ENCODE measurements at places on chromosomes 6 and 20.

DNA sequence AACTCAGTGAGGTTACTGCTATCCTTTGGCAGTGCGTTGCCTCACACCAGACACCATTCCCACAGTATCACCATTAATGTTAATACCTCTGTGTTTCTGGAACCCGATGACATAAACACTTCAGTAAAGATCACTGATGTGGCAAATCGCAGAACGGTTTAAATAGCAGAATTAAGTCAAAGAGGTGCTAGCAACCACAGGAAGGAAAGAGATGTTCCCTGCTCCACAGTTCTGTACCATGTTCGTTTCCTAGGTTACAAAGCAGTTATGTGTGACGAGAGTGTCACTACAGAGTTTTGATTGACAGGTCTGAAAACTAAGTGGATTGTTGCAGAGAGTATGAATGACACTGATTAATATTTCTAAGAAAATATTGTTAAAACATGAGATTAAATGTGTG is 272.3 kb downstream of the KHDRBS2 start:
- no peak for DNase-seq

GRCh38 chr6:56787209-56787608 is 144.5 kb upstream of the DST start:
- DNase-seq = no peak

GRCh38 chr6:21747441-21747840 is 153.9 kb downstream of the SOX4 start:
- DNase-seq = no peak

DNA sequence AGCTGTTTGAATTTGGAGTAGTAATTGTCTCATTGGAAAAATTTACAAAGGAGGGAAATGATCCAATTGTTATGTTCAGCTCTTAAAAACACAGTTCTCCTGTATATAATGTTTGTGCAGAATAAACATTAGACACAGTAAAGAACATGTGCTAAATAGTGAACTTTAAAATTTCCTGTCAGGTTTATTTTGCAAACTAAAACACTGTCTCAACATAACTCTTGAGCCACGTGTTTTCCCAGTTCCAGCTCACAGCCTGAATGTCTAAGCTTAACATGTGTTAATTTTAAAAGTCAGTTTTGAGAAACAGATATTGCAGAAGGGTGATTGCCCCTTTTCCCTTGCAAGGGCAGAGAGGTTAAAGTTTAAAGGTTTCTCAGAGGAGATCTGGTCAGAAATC is 20.6 kb downstream of the EPHA7 start:
- DNase-seq = no peak

DNA sequence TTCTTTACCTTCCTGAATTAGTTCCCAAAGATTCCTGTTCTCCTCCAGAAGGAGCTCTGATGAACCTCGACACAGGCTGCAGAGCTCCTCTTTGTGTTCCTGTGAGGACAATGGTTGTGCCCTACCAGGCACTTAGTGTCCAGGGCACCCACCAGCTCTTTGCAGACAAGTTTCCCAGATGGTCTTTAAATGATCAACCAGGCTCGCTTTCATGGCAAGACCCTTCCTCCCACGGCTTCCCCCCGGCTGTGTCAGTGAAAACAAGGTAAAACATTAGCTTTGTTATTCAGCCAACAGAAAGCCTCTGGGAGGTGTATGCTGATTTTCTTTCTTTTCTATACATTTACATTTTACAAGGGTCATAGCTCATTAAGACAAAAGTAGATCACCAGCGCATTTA is 32.3 kb upstream of the CNKSR3 start:
- peak; percentile 80 for DNase-seq

- DNase-seq = no peak
These were observed 55.4 kb upstream of the MOXD1 start for GRCh38 chr6:132456700-132457143.

DNA sequence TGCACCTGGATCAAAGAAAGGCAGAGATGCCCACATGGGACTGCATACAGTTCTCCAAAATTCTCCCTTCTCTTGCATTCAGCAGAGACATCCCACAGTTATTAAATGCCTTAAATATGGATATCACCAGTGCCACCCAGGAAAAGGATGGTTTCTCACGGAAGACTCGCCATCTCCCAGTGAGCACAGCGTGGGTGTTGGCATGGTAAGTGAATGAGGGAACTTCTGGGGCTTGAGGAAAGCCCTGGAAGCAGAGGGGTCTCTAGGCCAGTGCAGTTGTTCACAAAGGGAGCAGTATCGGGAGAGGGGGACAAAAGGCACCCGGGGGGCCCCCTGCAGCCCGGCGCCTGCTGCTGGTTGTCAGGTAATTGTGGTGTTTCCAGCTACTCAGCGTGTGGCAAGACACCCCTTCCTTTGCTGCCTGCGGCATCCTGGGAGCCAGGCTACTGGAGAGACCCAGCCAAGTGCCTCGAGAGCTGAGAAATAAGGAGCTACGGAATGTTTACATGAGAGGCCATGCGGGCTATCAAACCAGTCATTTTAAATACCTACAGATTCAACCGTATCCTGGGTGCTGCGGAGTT is 125.4 kb downstream of the PXDC1 start:
- DNase-seq = no peak

- no peak for DNase-seq
These were observed 6.0 kb upstream of the AGPAT4 start for GRCh38 chr6:161279677-161280415.

- no peak for DNase-seq
These were observed 1.3 kb downstream of the CCN5 start for GRCh38 chr20:44716309-44717106.

- DNase-seq = no peak
These were observed 8.0 kb upstream of the UBE2J1 start for GRCh38 chr6:89360415-89360999.

- no peak for DNase-seq
These were observed 18.2 kb downstream of the SCGN start for GRCh38 chr6:25670208-25670607.

DNA sequence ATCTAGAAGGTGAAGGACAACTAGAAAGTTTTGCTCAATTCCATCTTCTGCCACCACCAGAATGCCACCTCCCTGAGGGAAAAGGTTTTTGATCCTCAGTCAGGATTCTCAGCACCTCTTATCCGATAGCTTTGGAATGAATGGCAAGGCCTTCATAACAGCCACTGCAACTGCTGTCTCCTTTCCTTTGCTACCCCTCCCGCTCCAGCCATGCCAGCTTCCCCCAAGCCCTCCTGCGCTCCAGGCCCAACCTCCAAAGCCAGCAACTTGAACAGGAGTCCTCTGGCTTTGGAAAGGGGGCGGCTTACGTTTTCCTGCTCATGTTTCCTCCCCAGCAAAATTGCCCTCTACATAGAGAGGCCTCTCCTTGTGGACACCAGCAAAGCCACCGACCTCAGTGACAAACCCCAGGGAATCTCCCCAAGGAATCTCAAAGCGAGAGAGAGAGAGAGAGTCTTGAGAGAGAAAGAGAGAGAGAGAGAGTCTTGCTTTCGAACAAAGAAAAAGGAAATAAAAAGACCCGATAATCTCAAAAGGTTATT is 420 bp upstream of the BTN2A1 start:
- peak; percentile 39 for DNase-seq

DNA sequence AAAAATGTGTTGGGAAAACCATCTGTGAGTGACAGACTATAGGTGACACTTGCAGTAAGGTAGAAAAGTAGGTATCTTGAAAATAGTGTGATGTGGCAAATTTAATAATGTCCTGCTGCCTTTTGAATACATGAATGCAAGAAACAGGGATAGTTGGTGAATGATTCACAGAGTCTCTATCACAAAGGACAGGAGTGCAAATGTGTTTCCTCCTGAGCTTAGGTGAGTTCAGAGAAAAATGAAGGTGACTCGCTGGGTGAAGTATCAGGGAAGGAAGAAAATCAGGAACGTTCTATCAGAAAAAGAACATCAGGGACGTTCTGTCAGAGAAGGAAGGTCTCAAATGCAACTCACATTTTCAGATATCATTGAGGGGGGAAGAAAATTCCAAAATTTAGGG is 557.8 kb upstream of the SLC35B3 start:
- DNase-seq = no peak

DNA sequence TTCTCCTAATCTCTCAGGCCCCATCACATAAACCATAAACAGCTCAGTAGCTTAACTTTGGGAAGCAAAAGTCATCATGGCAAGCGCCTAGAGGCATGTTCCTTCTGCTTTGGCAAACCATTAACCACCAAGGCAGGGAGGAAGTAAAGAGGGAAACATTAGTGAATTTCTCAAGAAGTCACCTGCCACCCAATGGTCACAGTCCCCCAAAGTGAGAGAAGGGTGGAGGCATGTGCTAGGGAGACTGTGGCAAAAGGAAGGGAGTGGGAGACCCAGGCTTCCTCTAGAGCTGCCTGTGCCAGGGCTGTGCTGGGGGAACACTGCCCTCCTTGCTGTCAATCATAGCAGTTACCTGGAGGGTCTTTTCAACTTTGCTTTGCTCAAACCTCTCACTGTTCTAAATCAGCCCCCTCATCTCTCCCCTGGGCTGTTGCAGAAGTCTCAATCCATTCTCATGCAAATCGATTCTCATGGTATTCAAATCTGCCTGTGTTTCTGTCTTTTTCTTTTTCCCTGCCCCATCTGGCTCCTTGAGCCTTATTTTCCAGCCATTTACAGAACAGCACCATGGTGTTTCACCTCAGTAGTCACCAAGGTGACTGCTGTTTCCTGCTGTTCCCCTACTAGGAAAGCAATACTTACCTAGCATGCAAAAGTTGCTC is 1.8 kb upstream of the RNF24 start:
- no peak for DNase-seq

GRCh38 chr6:90436403-90436802 is 139.8 kb upstream of the BACH2 start:
- DNase-seq = no peak

DNA sequence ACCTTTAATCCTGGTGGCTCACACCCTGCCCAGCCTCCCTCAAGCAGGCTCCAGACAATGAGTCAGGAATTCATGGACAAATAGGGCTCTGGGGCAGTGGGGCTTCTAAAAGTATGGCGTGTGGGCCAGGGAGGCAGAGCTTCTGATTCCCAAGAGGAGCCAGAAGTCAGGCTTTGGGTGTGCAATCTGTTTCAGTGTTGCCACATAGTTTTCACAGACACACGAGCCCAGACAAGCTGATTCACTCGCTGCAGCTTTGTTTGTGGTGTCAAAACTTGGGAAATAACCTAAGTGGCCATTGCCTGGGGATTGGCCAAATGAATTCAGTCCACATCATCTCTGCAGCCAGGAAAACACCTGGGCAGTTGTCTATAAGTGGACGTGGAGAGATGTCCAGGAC is 9.2 kb downstream of the PEDS1 start:
- no peak for DNase-seq

GRCh38 chr6:167505782-167506181 is 180.9 kb downstream of the TTLL2 start:
- DNase-seq = no peak

DNA sequence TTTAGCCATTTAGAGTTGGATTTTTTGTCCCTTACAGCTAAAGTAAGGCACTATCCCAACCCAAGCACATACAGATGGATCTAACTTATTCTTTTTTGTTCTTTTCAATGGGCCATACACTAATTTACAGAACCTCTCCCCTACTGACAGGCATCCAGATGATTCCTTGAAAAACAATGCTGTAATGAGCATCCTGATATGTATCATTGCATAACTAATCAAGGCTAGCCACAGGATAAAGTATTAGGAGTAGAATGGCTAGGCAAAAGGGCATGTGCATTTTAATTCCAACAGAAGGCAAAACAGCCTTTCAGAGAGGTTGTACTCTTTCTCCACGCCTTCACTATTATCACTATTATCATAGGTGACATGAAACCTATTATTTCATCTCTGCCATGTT is 54.1 kb downstream of the ELOVL5 start:
- no peak for DNase-seq

- no peak for DNase-seq
These were observed 6.5 kb downstream of the GSS start for GRCh38 chr20:34949120-34949519.

DNA sequence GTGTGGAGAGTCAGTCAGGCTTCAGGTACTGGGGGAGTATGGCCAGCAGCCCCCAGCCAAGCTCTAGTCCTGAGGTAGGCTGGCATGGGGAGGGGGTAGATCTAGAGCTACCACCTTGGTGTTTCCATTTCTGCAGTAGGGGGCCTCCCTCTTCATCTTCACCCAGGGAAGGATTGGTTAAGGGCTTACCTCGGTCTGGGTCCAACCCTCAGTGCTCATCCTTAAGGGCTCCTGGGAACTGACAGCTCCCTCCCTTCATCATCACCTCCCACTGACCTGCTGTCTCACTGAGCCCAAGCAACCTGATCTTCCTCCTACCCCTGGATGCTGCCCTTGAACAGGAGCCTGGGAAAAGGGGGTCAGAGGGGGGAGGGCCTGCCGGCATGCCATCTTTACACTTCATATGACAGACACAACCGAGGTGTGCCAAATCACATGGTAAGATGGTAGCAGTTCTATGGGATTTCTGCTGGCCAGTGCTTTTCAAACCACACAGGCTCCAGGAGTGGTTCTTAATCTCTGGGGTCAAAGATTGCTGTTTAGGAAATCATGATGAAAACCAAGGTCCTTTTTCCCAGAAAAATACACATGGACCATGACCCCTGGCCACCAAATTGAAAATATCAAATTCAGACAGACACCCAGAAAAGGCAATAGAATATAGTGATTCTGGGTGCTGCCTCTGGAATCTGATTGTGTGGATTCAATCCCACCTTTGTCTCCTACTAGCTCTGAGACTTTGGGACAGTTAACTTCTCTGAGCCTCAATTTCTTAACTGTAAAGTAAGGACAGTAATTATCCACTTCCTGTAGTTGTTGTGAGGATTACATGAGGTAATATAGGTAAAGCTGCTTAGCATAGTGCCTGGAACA is 3.0 kb downstream of the TP53INP2 start:
- DNase-seq = no peak

GRCh38 chr6:167305796-167306195 is 14.7 kb downstream of the UNC93A start:
- DNase-seq = no peak

DNA sequence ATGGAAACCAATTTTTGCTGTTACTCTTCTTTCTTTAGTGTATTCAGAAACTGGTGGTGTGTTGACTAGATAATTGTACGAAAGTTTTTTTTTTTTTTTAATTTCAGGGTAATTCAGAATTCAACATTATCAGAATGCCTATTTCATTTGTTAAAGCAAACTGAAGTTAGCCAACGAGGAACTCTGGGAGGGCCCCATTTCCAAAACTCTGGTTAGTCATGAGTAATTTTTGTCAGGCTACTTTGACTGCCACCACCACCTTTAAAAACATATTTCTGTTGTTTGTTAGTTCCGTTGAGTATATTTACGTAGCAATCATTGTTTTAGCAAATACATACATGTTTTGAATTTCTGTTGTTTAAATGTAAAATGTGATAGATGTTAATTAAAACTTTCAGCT is 763 bp downstream of the ZKSCAN8 start:
- no peak for DNase-seq

Measured in WTC11 (cell line).